ENCODE measurements at places on chromosomes 11 and 22. TPM values are rescaled to one million over a fixed set of nuclear protein-coding genes. Genes with fewer than 3 reads are reported as not detected.

Gene ZBTB16
- 1.1 TPM for polyA plus RNA-seq

Gene C22orf42
- polyA plus RNA-seq: not detected

Gene PGA3
- 0.40 TPM for polyA plus RNA-seq

Gene ALX4
- polyA plus RNA-seq: 0.17 TPM

Gene IRAG1
- polyA plus RNA-seq: 10.3 TPM

Gene ACTN3
- 0.67 TPM for polyA plus RNA-seq

Gene TOLLIP
- 36.0 TPM for polyA plus RNA-seq

Gene MACROD1
- polyA plus RNA-seq: 19.8 TPM

Gene SCGB2A2
- not detected for polyA plus RNA-seq

Gene PANX3
- polyA plus RNA-seq: not detected

Gene MIOX
- 3.2 TPM for polyA plus RNA-seq
